ENCODE measurements at places on chromosomes 4 and X.

GRCh38 chrX:22803353-22803752 is 196.4 kb upstream of the DDX53 start:
- DNase-seq = no peak

- no peak for DNase-seq
These were observed 23.6 kb downstream of the MGST2 start for GRCh38 chr4:139689093-139689722.

- no peak for DNase-seq
These were observed 78.5 kb upstream of the DDIT4L start for GRCh38 chr4:100268789-100269188.

DNA sequence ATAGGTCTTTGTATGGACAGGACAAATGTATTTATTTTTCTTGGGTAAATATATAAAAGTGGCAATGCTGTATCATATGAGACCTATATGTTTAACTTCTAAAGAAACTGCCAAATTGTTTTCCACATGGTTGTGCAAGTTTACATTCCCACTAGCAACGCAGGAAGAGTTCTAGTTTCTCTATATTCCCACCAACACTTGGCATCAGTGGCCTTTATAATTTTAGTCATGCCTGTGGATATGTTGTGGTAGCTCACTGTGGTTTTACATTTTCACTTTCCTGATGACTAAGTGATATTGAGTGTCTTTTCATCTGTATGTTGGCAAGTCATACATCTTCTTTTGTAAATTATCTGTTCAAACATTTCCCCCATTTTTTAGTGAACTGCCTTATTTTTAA is 126.0 kb downstream of the EMCN start:
- DNase-seq = peak; percentile 53

DNA sequence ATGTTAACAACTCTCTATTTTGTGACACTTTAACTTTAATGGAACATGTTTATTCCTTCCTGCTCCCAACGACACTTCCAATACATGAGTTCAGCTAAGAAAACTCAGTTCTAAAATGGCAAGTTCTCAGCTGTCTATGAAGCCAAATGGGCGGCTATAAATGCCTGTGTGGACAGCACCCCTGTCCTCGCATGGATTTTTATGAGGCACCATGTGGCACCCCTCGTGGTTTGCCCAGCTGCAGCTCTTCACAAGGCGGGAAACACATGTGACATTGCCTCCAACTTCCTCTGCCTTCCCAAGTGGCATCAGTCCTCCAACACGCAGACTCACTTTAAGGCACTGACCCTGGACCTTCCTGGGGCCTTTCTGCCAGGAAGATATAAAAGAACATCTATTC is 48.0 kb downstream of the SH3RF1 start:
- no peak for DNase-seq

DNA sequence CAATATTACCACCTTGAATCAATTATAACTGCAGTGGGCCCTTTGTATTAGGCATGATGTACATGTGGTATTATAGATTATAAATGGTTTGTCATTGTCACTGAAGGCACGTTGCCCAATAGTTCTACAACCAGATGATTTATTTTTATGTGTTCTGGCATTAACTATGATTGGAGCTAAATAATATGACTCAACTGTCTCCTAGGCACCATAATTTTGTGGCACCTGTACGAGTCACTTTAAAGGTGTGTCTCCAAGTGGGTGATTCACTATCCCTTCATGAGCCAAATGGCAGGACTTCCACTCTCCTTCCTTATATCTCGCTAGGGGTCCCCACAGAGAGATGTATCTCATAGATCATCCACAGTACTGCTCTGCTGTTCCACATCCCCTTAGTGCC is 6.1 kb upstream of the SMPX start:
- no peak for DNase-seq

DNA sequence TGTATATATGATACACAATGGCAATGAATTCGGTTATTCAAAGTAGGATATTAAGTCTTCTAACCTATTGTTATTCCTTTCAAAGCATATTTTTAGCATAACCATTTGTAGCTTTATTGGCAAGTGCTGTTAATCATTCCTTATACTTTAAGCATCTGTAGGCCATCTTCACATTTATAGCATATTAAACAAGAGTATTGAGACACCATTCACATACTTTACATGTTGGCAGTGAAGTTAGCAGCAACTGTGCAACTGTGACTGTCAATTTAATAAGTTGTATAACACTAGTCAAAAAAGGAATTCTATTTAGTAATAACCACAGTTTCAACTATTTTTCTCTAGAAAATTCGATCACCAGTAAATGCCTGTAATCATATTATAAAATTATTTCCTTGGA is 107.3 kb upstream of the MYOZ2 start:
- no peak for DNase-seq

GRCh38 chrX:79169484-79169883 is 25.0 kb downstream of the GPR174 start:
- DNase-seq = no peak

- DNase-seq = no peak
These were observed 63.0 kb upstream of the ENPP6 start for GRCh38 chr4:184280591-184281071.

DNA sequence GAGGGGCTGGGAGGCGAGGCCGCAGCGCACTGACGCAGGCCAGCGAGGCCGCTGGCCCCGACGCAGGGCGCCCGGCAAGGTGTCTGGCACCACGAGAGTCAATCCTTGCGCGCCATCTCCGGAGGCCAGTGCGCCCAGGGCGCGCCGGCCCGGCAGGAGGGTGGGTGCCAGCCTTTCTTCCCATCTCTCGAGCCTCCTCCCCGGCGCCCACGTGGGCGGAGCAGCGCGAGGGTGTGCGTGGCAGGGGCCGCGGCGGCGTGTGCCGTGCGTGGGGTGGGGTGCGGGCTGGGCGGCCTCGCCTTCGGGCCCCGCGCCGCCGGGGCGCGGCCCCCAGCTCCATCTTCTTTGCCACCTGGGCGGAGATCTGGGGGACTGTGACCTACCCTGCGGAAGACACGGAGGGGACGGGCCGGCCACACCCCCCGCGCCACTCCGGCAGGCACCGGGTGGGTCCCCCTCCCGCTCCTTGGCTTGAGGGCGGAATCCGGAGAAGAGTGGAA is 877 bp downstream of the JAKMIP1 start:
- no peak for DNase-seq

GRCh38 chrX:14590216-14590615 is 60.9 kb downstream of the GLRA2 start:
- no peak for DNase-seq

DNA sequence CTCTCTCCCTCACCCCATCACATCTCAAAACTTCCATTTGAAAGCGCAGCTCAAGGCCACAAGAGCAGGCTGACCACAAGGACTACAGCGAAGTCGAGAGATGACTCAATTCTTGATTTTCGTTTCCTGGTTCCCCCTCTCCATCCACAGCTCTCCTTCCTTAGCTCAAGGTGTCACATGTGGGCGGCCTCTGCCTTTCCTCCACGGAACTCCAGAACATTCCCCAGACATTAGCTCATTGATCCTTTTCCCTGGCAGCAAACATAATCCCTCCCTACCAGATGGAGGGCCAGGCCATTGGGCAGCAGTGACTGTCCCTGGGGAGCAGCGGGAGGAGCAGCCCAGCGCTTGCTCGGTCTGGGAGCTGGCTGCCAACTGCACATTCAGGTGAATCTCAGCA is 56.3 kb downstream of the CCDC149 start:
- peak; percentile 89 for DNase-seq

- no peak for DNase-seq
These were observed 56.5 kb upstream of the PPARGC1A start for GRCh38 chr4:23946299-23946698.
